Naive thymus-derived CD8-positive, alpha-beta T cell (primary cell): ENCODE measurements at places on chromosomes 3 and 15. TPM values are rescaled to one million over a fixed set of nuclear protein-coding genes. Genes with fewer than 3 reads are reported as not detected.

Gene CFAP100
- total RNA-seq = not detected

DNA sequence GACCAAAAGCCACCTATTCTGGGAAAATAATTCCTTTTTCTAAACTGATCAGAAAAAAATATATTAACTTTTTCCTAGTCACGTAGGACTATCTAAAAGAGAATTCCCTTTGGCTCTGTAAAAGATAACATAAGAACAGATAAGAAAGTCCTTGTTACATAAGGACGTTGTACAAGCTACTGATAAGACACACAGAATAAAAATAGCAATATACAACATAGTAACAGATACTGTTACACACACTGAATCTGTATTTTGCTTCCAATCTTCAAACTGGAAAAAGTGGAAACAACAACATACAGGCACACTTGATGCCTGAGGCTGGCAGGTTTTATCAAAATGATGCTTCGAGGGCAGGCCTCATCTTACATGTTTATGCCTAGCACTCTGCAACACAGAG is 59.8 kb downstream of the SNX4 start:
- H3K36me3 ChIP-seq = peaks cover 17% of the 10 kb centered on the region
- no peak overlapping the region for H3K4me3 ChIP-seq
- no peak overlapping the region for H3K27ac ChIP-seq
- no peaks in the 10 kb centered on the region for H3K4me1 ChIP-seq
- H3K27me3 ChIP-seq = no peaks in the 10 kb centered on the region

Gene SKOR1
- total RNA-seq = 1.0 TPM

DNA sequence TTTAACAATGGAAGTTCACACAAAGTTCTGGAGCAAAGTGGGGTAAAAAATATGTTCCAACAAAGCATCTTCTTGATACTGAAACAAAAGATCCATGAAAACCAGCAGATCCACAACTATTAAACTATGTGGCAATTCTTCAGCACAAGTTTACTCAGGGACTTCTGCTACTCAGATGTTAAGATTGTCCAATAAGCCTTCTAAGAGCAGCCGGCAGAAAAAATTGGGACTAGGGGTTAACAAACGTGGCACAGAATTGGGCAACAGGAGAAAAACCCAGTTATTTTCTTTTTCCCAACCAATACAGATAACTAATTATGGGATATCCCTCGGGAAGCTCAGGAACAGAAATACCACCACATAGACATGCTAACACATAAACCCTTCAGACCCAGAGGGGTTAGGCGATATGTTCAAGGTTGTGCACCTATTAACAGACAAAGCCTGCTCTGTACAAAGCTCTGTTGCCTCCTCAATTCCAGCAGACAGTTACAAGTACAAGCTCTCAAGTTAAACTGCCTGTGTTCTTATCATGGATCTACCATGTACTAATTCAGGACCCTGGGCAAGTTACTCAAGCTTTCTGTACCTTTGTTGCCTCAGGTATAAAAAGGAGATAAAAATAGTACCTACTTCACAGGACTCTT is 6.8 kb downstream of the SSR3 start:
- no peaks in the 10 kb centered on the region for H3K27me3 ChIP-seq
- peaks cover 40% of the 10 kb centered on the region for H3K4me1 ChIP-seq
- H3K36me3 ChIP-seq = peaks cover 30% of the 10 kb centered on the region
